OCI-LY7 (cell line): ENCODE measurements at places on chromosomes 16 and 17.

GRCh38 chr16:12081048-12081404 lies 104.5 kb downstream of the SNX29 start:
- DNase-seq, result no peak

DNA sequence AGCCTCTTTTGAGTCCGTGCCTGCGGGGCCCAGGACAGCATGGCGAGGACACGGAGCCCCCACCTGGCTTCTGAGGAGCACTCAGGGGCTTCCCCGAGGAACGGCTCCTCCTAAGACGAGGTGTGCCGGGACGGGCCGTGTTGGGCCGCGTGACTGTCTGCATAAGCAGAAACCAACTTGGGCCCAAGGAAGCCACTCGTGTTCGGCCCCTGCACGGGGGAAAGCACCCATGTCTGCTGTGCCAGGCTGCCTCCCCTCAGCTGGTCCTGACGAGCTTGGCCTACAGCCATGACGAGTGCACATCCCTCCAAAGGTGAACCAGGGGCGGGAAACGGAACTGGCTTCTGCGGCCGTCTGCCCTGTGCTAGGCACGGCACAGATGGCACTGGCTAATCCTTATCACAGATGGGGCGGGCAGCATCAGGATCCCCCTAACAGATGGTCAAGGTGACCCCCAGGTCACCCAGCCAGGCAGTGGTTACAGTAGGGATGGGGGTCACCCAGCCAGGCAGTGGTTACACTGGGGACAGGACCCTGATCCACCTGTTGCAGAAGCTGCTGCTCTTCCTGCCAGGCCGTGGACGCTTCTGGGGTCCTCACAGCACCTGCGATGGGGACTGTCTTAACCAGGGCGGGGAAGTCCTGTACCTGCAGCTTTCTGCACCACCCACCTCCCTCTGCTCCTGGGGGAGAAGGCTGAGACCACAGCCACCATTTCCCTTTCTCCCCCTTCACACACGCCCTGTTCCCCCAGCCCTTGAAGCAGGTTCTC lies 25.6 kb downstream of the MRM3 start:
- no peak for DNase-seq

GRCh38 chr17:76690596-76691280 lies 20.0 kb downstream of the MXRA7 start:
- DNase-seq, result no peak

GRCh38 chr16:85349365-85350145 lies 237.3 kb upstream of the CIBAR2 start:
- no peak for DNase-seq

DNA sequence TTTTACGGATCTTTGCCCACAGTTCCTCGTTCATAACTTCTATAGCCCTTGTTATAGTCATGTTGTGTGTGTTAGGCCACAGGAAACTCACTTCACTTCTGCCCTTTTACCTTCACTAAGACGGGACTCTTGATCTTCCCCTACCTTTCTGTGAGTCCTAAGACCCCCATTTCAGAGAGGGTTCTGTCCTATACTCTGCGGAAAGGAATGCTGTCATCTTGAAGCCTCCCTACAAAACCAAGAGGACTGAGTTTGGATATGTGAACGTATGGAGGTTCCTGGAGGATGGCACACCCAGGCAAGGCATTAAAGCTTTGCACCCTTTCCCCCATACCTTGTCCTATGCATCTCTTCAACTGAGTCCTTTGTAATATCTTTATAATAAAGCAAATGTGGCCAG lies 3.7 kb downstream of the UBB start:
- DNase-seq, result no peak

DNA sequence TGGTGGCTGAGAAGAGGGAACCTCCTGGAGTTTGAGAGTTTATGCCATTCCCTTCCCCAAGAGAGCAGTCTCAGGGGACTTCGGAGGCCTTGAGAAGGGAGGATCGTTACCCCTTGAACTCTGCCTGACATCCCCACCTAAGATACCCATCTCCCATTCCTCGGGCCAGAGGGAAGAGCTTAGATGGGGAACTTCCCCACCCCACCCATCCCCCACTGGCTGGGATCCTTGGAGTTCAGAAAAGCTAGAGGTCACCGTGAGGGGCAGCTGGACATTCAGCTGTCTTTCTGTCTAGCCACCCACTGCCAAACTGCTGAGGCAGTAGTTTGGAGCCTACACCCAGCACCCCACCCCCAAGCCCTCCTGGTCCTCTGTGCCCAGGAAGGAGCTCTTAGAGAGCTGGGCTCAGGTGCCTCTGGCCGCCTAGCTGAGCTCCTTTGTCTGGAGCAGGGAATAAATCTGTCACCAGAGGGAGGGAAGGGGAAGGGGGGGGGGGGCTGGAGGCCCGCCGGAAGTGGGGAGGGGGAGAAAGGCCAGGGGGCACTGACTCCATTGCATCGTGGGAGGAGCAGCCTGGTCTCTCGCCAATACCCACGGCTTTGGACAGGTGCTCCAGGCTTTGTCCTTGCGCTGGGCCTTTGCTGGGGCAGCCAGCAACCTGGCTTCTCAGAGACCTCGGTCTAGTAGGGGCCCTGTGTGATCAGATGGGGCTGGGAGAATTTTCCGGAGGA lies 1.0 kb downstream of the HSD11B2 start:
- no peak for DNase-seq

DNA sequence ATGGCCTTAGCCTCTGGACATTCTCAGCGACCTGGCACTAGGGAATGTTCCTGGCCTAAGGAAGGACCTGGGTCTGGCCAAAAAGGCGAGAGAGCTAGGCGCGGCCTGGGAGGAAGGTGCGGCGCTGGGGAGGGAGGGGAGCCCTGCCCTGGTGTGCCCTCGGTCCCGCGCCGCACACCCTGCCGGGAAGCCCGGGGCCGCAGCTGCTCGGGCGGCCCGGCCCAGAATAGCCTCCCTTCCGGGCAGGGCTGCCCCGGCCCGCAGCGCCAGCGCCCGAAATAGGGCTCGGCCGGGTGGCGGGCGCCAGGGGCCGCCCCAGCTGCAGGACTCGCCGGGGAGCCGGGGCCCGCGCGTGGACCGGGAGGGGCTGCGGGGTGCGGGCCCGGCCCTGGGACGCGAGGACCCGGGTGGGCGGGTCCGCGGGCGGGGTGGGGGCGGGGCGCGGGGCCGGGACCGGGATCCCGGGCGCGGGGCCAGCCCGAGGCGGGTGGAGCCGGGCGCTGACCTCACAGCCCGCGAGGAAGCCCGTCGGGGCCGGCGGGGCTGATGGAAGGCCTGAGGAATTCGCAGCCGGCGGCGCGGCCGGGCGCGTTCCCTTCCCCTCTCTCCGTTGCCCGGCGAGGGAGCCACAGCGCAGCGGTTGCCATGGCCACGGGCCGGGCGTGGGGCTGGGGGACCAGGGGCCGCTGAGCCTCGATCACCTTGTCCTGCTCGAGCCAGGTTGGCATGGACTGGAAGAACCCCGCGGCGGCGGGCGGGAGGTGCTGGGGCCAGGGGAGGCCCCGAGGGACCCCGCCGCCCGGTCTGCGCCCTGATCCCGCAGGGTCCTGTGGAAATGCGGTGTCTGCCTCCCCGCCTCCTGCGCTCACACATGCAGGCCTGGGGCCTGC lies 18.1 kb downstream of the SOCS3 start:
- DNase-seq, result no peak

GRCh38 chr17:45073414-45074070 lies 12.4 kb downstream of the NMT1 start:
- DNase-seq, result no peak

DNA sequence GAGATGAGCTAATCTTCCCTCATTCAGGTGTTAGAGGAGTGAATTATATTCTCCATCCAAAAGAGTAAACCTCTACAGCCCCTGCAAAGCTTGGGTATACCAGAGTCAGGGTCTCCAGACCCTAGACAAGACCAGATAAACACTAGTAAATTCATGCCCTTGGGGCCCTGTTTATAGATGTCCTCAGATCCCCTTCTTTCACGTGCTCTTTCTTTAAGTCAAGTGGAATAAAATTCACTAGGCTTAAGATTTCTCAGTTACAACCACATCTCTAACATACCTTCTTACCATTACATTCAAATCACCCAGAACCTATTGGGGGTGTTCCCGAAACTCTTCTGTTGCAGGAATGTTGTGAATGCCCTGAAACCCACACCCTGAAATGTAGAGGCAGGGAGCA lies 2.2 kb upstream of the C17orf58 start:
- no peak for DNase-seq

DNA sequence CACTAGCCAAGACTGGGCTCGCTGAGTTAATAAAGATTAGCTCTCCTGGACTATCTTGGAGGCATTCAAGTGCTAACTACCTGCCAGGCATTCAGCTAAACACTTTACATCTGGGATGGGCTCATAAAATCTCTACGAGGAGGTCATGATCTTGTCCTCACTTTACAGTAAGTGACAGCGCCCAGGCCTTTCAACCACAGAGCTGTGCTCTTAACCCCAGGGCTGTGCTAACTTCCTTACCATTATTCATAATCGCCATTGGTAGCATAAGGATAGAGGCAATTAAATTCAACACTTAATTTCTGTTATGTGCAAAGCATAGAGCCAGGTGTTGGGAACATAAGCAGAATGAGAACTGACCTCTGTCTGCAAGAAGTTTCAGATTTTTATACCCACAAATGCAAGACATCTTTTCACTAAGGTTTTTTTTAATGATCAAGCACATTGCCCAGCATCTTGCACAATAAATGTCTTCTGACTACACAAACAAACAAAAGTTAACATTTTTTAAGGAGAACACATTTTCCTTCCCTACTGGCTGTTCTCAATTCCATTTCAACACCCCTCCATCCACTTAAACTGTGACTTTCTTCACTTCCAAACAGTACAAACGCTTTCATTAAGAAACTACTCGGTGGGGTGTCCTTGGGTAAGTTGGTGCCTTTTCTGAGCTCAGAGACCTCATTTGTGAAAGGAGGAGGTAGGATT lies 172.3 kb downstream of the C16orf78 start:
- DNase-seq, result no peak

DNA sequence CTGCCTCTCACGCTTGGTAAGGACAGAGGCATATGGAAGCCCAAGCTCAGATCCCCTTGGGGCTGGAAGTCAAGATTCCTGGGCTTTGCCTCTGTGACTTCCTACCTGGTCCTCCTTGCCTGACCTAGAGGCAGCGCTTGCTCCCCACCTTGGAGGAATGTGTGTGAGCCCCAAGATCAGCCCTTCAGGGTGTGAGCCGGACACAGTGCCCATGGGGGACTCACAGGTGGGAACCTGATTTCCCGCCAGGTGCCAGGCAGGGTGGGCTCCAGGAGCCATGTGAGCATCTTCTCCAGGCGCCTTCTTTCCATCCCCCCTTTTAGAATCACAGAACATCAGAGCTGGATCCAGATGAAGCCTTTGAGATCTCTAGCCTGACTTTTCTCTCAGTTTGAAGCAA lies 10.2 kb downstream of the CD300LG start:
- DNase-seq, result no peak

- DNase-seq, result no peak
Observed at GRCh38 chr17:34609210-34609609, 29.8 kb downstream of the TMEM132E start.

- DNase-seq, result no peak
Observed at GRCh38 chr17:31736855-31737625, 122.0 kb downstream of the COPRS start.

GRCh38 chr17:40450175-40450574 lies 6.9 kb downstream of the IGFBP4 start:
- peak; percentile 55 for DNase-seq

GRCh38 chr16:9357829-9358228 lies 266.4 kb downstream of the HAPSTR1 start:
- DNase-seq, result no peak

- DNase-seq, result no peak
Observed at GRCh38 chr17:51054748-51055147, 65.9 kb downstream of the SPAG9 start.

GRCh38 chr17:82845163-82845807 lies 5.5 kb upstream of the ZNF750 start:
- no peak for DNase-seq

DNA sequence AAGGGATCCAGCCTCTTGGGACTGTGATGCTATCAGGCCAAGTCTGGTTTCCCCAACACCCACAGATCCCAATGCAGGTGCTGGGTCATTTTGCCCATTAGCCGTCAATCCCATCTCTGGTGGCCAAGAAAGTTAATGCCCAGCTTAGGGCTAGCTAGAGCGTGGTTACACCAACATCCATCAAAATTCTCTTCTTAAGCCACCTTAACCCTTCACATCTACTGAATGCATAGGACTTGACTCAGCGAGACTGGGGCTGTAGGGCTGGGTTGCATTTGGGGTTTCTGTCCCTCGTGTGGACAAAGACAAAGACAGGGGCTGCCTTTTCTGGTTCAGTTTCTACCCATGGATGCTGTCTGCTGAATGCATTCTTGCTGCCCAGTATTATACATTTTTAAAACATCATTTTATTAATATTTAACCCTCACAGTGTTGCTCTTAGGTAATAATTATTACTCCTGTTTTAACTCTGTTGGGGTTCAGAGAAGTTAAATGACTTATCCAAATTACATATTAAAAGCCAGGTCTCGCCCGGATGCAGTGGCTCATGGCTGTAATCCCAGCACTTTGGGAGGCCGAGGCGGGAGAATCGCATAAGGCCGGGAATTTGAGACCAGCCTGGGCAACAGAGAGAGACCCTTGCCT lies 141.1 kb upstream of the NOL11 start:
- no peak for DNase-seq

GRCh38 chr17:27671591-27671910 lies 40.6 kb downstream of the LGALS9 start:
- no peak for DNase-seq

- no peak for DNase-seq
Observed at GRCh38 chr16:14398014-14398717, 231.9 kb downstream of the PARN start.

- peak; percentile 50 for DNase-seq
Observed at GRCh38 chr16:2842340-2843000, 12.4 kb downstream of the ZG16B start.

DNA sequence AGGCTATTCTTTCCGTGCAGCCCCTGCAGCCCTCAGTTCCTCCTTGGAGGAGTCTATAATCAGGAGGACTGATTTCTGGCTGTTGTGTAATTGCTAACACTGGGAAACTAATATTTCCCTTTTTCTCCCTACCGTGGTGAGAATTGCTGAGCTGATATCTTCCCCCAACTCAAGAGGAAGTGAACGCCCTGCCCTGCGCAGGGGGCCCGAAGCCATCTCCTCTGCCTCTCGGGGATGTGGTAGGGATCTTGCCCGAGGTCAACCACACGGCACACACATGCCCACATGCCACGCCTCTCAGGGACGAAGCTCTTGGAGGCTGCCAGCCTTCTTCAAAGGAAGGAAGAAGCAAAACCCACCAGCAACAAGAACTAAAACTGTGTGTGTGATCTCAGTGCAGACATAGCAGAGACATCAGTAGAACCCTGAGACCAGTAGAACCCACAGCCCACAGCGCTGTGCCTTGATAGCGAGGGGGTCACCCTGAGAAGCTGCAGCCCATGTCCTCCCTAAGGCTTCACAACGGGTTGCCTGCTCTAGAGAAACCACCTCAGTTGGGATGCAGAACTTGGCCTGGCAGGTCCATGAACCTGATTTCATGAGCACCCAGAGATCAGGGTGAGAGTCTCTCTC lies 8.9 kb upstream of the ULK2 start:
- no peak for DNase-seq
